Stimulated activated CD8-positive, alpha-beta memory T cell treated with anti-CD3 and anti-CD28 coated beads, Interleukin-7, amount 100 ng/mL, for 48 hours (primary cell): ENCODE measurements at places on chromosomes 6 and 20.

- DNase-seq = no peak
Observed at GRCh38 chr20:21344206-21344900, 41.2 kb downstream of the XRN2 start.

- no peak for DNase-seq
Observed at GRCh38 chr6:166499350-166500163, 86.9 kb downstream of the RAMACL start.

- no peak for DNase-seq
Observed at GRCh38 chr6:63058601-63059000, 152.7 kb upstream of the FKBP1C start.

GRCh38 chr20:53716395-53716794 is 122.8 kb upstream of the ZNF217 start:
- no peak for DNase-seq

GRCh38 chr6:155909710-155910109 is 454.1 kb upstream of the NOX3 start:
- no peak for DNase-seq
